NCI-H1694 (cell line): ENCODE measurements at places on chromosomes 3 and 15.

DNA sequence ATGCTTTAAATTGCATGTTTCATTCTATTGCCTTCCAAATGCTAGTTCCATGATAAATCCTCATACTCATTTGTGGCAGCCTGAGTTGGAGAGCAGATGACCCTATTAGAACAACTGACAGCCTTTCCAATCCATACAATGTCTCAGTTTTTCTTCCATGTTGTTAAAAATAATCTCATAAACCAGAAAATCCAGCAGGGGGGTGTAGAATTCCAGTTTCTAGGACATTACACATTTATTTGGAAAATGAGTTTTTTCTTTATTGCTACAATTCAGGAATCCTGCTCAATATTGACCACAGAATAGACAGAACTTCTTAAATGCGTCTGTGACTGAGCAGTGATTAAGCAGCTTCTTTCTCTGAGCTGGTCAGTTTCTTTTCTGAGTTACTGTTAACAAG lies 174.2 kb upstream of the ATP10A start:
- no peak for DNase-seq

DNA sequence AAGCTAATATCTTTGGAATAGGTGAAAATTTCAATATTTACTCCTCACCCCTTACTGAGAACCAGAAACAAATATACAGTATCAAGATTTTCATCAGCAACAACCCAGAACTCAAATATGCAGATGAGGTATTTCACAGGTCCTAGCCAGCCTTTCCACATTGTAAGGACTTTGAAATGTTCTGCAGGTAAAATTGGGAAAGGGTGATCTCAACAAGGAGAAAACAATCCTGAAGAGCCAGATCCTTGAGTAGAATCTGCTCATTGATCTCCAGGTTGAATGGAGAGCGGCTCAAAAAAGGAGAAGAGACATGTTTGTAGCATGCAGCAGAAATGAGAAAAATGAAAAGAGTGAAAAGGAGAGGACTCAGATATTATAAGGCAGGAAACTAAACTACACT lies 493.3 kb upstream of the NAALADL2 start:
- DNase-seq: no peak

DNA sequence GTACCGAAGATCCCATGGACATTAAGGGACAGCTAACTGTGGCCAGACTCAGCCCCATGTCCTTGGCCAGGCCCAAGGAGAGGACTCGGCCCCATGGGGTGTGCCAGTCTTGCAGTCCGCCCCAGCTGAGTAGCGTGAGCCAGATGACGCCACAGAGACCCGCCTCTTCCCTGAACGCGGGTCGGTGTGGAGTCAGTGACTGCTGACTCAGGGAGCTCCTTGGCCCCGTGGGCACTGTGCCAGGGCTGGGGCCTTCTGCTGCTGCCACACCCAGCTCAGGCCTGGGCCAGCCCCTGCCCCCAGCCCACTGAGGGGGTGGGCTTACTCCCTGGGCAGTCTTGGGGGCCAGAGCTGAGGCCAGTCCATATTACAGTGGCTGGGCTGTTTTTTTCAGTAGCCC lies 52.8 kb downstream of the PLXNA1 start:
- no peak for DNase-seq

DNA sequence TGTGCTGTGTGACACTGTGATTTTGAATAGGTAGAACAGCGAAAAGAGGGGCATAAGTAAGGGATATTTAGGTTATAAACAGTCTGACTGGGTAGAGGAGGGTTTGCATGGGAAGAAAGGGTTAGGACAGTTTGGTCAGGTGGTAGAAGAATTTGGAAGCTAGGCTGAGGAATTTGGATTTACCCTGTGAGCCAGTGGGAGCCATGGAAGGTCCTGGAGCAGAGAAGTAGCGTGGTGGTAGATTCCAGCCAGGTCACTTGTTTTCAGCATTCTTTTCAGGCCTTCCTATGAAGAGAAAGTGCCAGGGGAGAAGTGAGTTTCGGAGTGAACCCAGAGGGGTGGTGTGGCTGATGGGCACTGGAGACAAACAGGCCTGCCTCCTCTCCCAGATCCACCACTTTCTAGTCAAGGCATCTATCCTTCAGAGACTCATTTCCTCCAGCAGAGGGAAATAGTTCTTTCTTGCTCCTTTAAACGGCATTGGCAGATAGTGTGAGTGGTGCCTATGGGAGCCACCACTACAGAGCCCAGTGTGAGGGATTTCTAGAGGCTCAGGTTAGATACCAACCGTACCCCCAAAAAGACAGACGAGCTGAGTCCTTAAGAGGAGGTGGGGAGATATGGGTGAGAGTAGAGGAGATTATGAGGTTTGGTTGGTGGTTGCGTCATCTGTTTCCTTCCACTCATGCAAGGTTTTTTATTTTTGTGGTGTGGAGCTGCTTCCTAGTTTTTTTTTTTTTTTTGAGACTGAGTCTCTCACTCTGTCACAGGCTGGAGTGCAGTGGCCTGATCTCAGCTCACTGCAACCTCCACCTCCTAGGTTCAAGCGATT lies 21.2 kb downstream of the PXK start:
- DNase-seq: no peak

GRCh38 chr3:127899766-127900165 lies 15.3 kb upstream of the KBTBD12 start:
- DNase-seq: no peak

DNA sequence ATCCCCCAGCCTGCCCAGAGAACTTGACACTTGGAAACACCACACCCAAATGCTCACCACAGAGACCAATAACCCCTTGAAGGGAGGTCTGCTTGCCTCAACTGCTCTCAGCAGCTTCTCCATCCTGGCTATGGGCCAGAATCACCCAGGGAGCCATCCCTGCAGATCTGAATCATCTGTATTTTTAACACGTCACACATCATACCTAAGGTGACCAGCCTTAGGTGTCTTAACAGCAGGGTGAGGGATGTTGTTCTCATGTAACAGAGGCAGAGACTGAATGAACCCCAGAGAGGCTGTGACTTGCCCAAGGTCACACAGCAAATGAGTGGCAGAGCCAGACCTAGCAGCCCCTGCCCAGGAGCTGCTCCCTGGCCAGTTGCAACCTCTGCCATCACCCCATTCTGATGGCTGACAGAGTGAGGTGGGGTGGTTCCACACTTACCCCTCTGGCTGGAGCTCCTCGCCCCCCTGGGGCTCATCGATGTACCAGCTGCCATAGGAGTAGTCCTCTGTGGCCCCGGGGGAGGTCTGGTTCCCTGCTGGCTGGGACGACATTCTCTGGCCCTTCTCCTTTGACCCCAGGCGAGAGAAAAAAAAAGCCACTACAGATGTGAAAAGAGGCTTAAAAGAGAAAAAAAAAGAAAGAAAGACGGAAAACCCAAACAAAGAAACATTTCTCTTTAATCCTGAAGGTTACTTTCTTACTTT lies 722 bp downstream of the STRA6 start:
- no peak for DNase-seq

- no peak for DNase-seq
Measured at GRCh38 chr3:50325497-50326181, 2.4 kb downstream of the TUSC2 start.

GRCh38 chr3:136667081-136667480 lies 85.1 kb downstream of the STAG1 start:
- DNase-seq: no peak

DNA sequence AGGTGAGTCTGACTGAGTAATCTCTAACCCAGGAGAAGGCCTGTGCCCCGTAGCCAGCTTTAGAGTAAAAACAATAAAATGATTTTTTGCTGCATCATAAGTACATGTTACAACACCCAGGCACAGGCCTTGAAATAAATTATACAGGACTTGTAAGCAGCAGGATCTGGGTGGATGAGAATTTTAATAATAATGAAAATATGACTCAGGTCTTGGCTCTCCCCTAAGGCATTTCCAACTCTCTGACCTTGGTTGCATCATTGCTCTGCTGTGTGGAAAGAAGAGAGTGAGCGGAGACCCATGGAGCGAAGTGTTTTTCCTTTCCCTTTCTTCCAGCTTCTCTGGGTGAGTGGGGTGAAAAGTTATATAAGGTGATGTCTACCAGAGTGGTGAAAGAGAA lies 44.6 kb downstream of the EOMES start:
- DNase-seq: no peak

DNA sequence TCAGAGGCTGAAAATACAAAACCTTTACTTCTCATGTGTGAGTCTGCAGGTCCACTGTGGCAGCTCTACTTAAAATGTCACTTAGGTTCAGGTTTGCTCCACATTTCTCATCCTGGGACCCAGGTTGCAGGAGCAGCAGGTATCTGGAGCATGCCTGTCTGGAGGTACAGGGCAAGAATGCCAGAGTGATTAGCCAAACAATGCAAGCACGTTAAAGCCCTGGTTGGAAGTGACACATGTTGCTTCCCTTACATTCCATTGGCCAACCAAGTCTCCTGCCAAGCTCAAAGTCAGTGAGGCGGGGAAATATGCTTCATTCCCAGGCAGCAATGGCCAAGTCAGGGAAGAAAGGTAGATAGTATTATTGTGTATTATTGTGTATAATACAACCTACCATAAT lies 76.8 kb upstream of the ARL6 start:
- no peak for DNase-seq

- DNase-seq: no peak
Measured at GRCh38 chr15:73165435-73165834, 113.2 kb downstream of the NEO1 start.

DNA sequence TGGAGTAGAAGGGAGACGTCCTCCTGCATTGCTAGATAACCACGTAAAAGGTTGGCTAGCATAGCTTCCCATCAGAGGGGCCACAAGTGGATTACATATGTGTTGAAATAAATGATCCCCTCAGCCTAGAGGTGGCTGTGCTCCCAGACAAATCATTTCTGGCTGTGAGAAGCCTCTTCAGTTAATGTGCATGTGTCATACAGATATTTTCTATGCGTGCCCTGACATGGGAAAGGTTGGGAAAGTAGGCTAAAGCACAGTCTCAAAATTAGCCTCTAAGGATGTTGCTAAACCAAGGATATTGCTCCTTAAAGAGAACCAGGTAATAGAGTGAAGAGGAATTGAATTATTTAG lies 17.8 kb downstream of the USP3 start:
- DNase-seq: no peak

- DNase-seq: no peak
Measured at GRCh38 chr3:197212290-197212689, 86.1 kb downstream of the DLG1 start.

GRCh38 chr15:58574631-58575030 lies 142.8 kb downstream of the LIPC start:
- DNase-seq: no peak

DNA sequence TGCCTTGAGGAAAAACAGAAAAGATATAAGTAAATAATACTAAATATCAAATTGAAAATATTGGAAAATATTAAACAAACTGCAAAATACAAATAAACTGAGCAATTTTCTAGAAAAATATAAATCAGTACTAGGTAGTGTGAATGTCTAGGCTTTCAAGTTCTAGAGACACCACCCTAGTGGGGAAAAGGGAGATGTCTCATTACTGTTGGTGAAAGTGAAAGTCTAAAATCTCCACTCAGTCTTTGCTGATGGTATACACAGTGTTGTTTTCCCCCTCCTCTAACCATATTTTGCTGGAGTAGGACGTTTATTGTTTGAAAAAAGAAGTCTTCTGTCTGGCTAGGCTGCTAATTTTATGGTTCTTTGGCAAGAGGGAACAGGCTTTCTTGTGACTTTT lies 1368.9 kb downstream of the OTOL1 start:
- no peak for DNase-seq

- DNase-seq: peak; percentile 47
Measured at GRCh38 chr3:124281453-124282316, 289.8 kb upstream of the ROPN1 start.

GRCh38 chr3:46462111-46462510 lies 2.6 kb downstream of the LTF start:
- DNase-seq: no peak

DNA sequence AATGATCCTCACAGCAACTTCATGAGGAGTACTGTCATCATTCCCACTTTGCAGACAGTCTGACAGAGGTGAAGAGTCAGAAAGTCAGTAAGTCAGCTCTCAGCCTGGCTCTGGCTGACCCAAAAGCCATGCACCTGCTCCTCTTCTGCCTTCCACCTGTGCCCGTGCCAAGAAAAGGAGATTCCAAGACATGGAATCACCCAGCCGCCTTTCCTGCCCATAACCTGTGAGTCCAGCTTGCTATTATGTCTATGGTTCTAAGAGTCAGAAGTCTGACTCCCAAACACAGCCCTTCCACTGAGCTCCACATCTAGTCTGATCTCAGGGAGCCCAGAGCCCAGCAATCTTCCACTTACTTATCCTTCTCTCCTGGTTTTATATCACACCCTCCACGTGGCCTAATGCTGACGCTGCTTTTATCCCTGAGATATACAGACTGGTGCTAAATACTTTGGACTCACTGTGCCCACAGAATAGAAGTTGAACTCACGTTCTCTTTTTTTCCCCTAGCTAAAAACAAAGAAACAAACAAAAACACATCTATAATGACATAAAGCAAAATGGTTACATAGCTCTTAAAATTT lies 66.0 kb downstream of the PLD1 start:
- DNase-seq: no peak

DNA sequence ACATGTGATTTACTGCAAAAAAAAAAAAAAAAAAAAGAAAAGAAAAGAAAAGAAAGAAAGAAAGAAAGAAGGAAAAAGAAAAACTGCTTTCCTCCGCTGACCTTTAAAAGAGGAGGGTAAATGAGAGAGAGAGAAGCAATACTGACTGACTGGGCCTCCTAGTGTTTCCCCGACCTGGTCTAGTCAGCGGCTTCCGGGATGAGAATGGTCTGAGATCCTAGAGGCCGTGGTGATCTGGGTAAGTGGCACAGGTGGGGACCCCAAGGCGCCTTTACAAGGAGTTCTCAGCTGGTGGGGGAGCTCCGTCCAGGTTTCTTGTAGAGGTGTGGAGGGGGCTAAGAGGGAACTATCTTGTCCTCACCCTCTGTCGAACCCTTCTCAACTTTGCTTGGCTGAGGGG lies 223.1 kb downstream of the MEIS2 start:
- no peak for DNase-seq

- DNase-seq: no peak
Measured at GRCh38 chr3:65960087-65960486, 78.6 kb downstream of the MAGI1 start.

DNA sequence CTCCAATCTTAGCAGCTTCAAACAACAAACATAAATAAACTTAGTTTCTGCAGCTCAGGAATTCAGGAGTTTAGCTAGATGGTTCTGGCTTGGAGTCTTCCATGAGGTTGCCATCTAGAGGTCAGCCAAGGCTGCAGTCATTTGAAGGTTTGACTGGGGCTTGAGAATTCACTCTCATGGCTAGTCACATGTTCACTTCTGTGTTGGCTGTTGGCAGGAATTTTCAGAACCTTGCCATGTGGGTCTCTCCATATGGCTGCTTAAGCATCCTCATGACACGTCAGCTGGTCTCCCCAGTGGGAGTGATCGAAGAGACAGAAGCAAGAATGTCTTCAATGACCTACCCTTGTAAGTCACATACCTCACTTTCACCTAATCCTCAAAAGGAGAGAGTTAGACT lies 269.2 kb upstream of the CNTN3 start:
- no peak for DNase-seq

DNA sequence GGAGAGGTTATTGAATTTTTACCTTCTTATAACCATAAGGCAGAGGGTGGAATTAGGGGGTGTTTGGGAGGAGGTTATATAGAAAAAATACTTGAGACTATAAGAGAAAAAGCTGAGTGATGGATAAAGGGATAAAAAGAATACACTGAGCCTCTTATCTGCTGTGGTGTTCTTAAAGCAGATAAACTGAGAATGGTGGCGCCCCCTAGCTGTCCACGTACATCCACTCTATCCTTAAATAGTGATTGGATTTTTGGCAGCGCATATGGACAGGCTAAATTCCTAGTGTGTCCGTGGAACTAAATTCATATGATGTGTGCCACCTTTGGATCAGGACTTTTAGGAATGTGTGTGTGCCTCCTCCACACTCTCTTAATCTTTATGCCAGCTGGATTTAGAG lies 121.1 kb downstream of the OXSM start:
- DNase-seq: no peak
